Activated gamma-delta T cell treated with Interleukin-2 at 50 U/mL for 16 hours (primary cell): ENCODE measurements at places on chromosomes 3 and 15.

DNA sequence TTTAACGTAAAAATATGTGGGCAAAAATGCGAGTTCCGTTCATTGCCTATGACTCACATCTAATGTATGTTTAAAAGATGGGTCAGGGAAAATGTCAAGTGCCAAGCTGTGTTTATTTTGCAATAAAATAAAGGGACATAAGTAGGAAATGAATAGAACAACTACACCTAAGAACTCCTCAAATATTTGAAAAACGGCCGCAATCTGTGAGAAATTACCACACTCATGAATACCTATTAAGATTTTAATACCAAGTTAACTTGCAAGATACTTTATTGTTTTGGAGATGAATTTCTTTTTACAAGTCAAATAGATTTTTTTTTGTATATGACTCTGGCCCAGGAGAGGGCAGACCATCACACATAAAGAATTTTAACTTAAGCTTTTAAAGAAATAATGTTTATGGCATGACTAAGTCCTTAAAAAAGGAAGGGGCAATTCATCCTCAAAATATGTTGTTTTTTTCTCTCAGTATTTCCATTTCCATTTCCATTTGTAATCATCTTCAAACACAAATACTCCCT is 152.7 kb downstream of the SUCNR1 start:
- no peak for DNase-seq

- no peak for DNase-seq
Measured at GRCh38 chr3:188319569-188319968, 165.6 kb downstream of the LPP start.

GRCh38 chr3:133781570-133781969 is 24.0 kb upstream of the SRPRB start:
- DNase-seq, result no peak

GRCh38 chr3:128845119-128845777 is 34.2 kb upstream of the ACAD9 start:
- no peak for DNase-seq

GRCh38 chr3:118802325-118803095 is 232.1 kb downstream of the IGSF11 start:
- DNase-seq, result no peak

DNA sequence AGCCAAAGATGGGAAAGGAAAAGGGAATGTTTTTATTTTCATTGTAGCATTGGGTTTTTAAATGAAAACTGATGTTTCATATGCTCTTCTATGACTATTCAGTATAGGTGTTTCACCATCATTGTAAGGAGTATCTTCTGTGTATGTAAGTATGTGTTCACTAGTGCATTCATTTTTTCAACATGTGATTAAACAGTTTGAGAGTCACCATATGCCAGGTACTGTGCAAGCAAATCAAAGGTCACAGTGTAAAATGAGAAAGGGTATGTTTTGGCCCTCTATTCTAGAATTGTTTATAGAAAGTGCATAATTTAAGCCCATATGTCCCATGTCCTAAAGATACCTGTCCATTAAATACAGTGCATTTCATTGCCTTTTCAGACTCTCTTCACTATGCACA is 207.2 kb downstream of the ZBTB20 start:
- DNase-seq, result no peak

DNA sequence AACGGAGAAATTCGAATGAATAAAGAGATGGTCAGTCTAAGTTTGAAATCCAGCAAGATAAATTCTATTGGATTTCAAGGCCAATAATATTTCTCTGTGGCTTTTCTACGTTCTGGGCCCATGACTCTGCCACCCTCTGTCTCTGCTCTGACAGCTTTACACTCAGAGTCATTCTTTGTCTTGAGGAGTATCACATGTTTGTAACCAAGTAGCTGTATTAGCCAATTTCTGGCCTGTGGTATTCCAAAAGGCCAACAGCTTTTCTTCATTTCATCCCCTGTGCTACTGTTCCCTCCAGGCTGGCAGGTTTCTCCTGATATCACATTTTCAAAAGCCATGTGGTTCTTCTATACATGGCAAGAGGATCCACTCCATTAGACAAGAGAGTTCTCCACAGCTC is 324.1 kb upstream of the CNTN4 start:
- DNase-seq, result no peak
